Karpas-422 (cell line): ENCODE measurements at places on chromosomes 2 and 18. TPM values are rescaled to one million over a fixed set of nuclear protein-coding genes. Genes with fewer than 3 reads are reported as not detected.

Gene RGPD3
- not detected in 2 replicates for total RNA-seq

Gene FARP2
- total RNA-seq = 30.5 and 40.0 TPM in 2 replicates

Gene SERPINB10
- not detected in 2 replicates for total RNA-seq

Gene REL
- total RNA-seq = 34.6 and 57.0 TPM in 2 replicates

Gene DSG4
- 4.5 and 8.3 TPM in 2 replicates for total RNA-seq

Gene GPR35
- 1.1 and 1.9 TPM in 2 replicates for total RNA-seq

Gene SFXN5
- total RNA-seq = 4.2 and 5.1 TPM in 2 replicates

Gene UGT1A8
- 0.18 TPM in 1 of 2 replicates, not detected in the other for total RNA-seq

Gene UGT1A10
- 0.11 and 0.14 TPM in 2 replicates for total RNA-seq

Gene RAB11FIP5
- 0.14 TPM in 1 of 2 replicates, not detected in the other for total RNA-seq

Gene GRB14
- total RNA-seq = not detected in 2 replicates

Gene SALL3
- total RNA-seq = not detected in 2 replicates

Gene UPP2
- not detected in 2 replicates for total RNA-seq

DNA sequence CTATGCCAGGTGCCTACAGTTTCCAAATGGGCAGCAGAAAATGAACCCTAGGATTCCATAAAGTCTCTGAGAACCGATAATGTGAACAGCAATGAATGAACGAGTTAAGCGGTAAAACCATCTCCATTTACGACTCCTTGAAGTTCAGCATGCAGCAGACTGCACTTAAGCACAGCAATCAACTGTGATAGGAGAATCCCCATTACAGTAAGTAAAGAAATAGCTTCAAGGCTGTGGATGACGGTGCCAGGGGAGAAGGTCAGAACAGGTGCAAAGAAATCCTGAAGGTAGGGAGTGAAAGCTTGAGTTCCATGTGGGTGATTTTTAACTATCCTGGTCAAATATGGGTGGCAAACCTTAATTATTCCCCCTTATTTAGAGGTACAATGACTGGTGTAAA, 444.4 kb downstream of the NCKAP5 start:
- no peaks in the 10 kb centered on the region for H3K27me3 ChIP-seq
- H3K27ac ChIP-seq = no peak overlapping the region
- no peaks in the 10 kb centered on the region for H3K36me3 ChIP-seq
- no peak overlapping the region for H3K4me3 ChIP-seq

GRCh38 chr2:28544922-28545589, 49.2 kb downstream of the PLB1 start:
- no peak for DNase-seq
- no peaks in the 10 kb centered on the region for H3K36me3 ChIP-seq
- no peaks in the 10 kb centered on the region for H3K4me1 ChIP-seq

- no peak overlapping the region for H3K4me3 ChIP-seq
- H3K27me3 ChIP-seq = no peaks in the 10 kb centered on the region
- no peak overlapping the region for H3K27ac ChIP-seq
- no peaks in the 10 kb centered on the region for H3K4me1 ChIP-seq
- H3K36me3 ChIP-seq = no peaks in the 10 kb centered on the region
- no peak for DNase-seq
These were observed 132.9 kb upstream of the HDAC4 start for GRCh38 chr2:239533569-239534316.

- H3K27ac ChIP-seq = no peak overlapping the region
- H3K27me3 ChIP-seq = no peaks in the 10 kb centered on the region
- no peaks in the 10 kb centered on the region for H3K4me1 ChIP-seq
- no peaks in the 10 kb centered on the region for H3K36me3 ChIP-seq
- no peak overlapping the region for H3K4me3 ChIP-seq
These were observed 162.3 kb upstream of the VRK2 start for GRCh38 chr2:57884281-57884680.

DNA sequence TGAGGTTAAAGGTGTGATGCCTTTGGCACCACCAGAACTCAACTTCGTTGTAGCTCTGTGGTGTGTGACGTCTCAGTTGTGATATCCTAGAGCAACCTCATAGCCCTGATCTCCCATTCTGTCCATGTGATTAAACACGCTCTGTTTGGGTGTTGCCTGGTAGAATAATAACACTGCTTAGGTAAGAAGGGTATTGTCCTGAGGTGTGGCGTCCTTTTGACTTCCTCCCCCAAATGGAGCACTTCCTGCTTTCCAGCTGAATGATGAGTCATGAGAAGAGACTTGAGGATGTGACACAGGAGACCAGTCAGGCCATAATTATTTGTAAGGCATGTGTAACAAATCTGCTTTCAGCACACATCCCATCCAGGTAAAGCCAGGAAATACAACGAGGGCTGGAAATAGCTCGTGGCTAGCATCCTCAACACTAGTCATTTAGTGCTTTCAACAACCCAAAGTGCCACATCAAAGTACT, 100.7 kb downstream of the RAPGEF4 start:
- DNase-seq = no peak
- no peak overlapping the region for H3K4me3 ChIP-seq
- no peaks in the 10 kb centered on the region for H3K27me3 ChIP-seq
- H3K36me3 ChIP-seq = no peaks in the 10 kb centered on the region
- no peaks in the 10 kb centered on the region for H3K4me1 ChIP-seq
- no peak overlapping the region for H3K27ac ChIP-seq

DNA sequence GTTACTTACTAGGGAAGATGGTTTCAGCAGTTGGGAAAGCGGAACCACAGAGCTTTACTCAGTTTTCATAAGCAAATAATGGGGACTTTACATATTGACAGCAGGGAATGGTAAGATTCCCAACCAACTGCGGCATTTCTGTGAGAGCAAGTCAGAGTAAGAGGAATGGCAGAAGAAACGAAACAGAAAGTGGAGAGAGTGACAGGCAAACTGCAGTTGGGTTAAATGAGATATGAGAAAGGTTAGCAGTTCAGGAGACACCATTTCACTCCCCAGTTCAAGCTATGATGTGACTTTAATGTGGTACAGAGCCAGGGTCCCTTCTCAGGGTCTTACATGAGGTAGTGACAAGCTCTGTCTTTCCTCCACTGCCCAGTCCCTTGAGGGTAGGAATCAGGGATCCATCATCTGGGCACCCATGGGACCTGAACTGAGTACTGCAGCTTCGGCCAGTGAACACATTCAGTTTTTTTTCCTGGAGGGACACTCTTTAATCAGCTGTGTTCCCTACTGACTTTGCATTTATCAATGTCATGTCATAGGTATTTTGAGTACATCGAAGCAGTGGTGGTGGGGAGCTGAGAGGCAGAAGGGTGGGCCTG, 33.0 kb upstream of the GREB1 start:
- no peak overlapping the region for H3K4me3 ChIP-seq
- DNase-seq = no peak
- no peak overlapping the region for H3K27ac ChIP-seq
- H3K4me1 ChIP-seq = 0 out of 2 replicates have a peak, but pooled peaks cover 4% of the 10 kb centered on the region
- H3K36me3 ChIP-seq = no peaks in the 10 kb centered on the region
- no peaks in the 10 kb centered on the region for H3K27me3 ChIP-seq

GRCh38 chr2:127514485-127514884, 11.8 kb downstream of the IWS1 start:
- H3K36me3 ChIP-seq = peaks cover 12% of the 10 kb centered on the region; the same call in 1 of the 2 replicates
- peaks cover 24% of the 10 kb centered on the region for H3K4me1 ChIP-seq
- H3K27ac ChIP-seq = no peak overlapping the region
- H3K27me3 ChIP-seq = no peaks in the 10 kb centered on the region
- DNase-seq = no peak

- no peak overlapping the region for H3K27ac ChIP-seq
- no peak for DNase-seq
- H3K4me3 ChIP-seq = no peak overlapping the region
- no peaks in the 10 kb centered on the region for H3K27me3 ChIP-seq
- H3K36me3 ChIP-seq = no peaks in the 10 kb centered on the region
These were observed 25.5 kb downstream of the CYRIA start for GRCh38 chr2:16640001-16640700.

DNA sequence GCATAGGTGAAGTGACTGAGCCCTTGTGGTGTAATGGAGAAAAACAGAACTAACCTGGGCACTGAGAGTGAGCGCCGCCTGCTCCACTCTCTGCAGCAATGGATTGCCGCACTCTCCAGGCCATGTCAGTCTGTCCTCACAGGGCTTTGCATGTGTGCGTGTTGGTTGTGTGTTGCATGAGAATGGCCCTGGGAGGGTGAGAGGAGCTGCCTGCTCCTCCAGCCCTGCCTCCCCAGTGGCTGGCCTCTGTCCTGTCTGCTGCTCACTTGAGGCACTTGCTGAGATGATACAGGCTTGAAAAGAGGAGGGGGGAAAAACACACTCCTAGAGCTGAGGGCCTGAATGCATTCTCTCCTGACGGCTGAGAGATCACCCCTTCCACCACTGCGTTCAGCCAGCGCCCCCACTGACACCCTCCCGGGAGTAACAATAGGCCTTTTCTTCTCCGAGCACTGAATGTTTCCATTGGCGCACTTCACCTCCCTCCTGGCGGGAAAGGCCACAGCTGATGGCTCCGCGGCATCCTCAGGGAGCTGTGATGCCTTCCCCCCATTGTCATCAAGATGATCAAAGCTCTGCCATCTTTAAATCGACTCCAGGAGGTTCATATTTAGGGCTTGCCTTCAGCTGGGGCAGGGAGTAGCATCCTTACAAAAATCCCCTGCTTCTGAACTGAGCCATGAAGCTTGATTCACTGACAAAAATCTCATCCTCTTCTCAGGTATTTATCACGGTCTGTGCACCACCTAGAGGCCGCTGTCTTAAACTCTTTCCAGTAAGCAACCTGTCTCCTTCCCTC, 49.9 kb upstream of the DAPL1 start:
- no peak overlapping the region for H3K27ac ChIP-seq
- no peaks in the 10 kb centered on the region for H3K36me3 ChIP-seq
- peak; percentile 65 for DNase-seq
- no peaks in the 10 kb centered on the region for H3K27me3 ChIP-seq
- no peak overlapping the region for H3K4me3 ChIP-seq
- H3K4me1 ChIP-seq = no peaks in the 10 kb centered on the region

GRCh38 chr2:110667071-110667470, 10.8 kb downstream of the BUB1 start:
- H3K27me3 ChIP-seq = no peaks in the 10 kb centered on the region
- no peaks in the 10 kb centered on the region for H3K4me1 ChIP-seq
- DNase-seq = no peak
- H3K36me3 ChIP-seq = peaks cover 82% of the 10 kb centered on the region

DNA sequence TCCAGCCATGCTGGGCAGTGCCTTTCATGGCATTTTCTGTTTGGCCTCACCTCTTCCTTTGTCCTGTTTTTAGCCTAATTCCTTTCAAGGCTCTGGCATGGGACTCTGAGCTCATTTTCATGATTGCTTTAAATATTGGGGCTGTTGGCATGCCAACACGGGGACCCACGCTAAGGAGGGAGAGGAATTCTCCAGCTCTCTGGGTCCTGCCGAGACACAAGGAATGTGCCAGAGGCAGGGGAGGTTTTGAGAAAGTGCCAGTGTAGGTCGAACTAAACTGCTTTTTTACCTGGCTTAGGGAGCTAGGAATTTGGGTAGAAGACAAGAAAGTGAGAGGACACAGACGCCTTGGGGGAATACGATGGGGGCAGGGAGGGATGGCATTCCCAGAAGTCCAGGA, 42.3 kb downstream of the RPL37A start:
- peaks cover 12% of the 10 kb centered on the region for H3K4me1 ChIP-seq
- no peaks in the 10 kb centered on the region for H3K36me3 ChIP-seq
- H3K27me3 ChIP-seq = no peaks in the 10 kb centered on the region
- no peak overlapping the region for H3K27ac ChIP-seq
- DNase-seq = no peak

DNA sequence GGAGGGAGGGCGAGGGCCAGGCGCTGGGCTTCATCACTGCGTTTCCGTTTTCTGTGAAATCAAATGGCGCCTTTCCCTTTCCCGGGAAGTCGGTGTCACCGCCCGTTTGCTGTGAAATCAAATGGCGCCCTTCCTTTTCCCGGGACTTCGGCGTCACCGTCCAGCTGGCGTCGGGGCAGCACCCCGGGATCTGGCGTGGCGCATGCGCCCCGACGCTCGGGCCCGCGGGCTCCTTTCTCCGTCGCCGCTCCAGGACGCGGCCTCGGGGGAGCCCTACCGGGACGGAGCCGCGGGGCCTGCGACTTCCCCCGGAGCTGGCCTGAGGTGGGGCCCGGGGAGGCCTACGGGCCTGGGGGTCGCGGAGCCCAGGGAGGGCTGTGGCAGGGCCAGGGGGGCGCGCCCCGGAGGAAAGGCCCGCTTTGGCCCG, at the start of gene FAM228A:
Gene FAM228A, plus strand, starts transcription at position 203 of the 427 bp plus-strand sequence. CDS start 428 bp downstream, outside the sequence.
- H3K4me3 ChIP-seq = no peak within 1 kb of the TSS
- H3K4me1 ChIP-seq = no peaks in the 10 kb centered on the region
- H3K27ac ChIP-seq = no peak within 1 kb of the TSS
- no peaks in the 10 kb centered on the region for H3K27me3 ChIP-seq
- DNase-seq = no peak

DNA sequence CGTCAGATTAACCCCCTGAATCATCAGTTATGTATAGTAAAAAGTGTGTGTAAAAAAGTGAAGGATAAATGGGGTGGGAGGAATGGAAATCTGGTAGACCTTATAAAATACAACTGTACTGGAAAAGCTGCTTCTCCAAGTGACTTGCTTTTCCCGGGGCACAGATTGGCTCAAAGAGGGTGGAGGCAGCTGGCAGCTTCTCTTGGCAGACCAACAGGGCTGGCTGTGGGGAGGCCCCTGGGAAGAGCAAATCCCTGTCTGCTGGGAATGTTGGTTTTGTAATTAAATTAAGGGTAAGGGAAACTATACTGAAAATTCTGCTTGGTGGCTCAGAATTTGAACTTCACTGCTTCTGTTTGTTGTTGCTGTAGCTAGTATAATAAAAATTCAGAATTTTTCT, 154.2 kb upstream of the DLX2 start:
- no peak overlapping the region for H3K27ac ChIP-seq
- no peak for DNase-seq
- no peaks in the 10 kb centered on the region for H3K27me3 ChIP-seq
- H3K36me3 ChIP-seq = no peaks in the 10 kb centered on the region

DNA sequence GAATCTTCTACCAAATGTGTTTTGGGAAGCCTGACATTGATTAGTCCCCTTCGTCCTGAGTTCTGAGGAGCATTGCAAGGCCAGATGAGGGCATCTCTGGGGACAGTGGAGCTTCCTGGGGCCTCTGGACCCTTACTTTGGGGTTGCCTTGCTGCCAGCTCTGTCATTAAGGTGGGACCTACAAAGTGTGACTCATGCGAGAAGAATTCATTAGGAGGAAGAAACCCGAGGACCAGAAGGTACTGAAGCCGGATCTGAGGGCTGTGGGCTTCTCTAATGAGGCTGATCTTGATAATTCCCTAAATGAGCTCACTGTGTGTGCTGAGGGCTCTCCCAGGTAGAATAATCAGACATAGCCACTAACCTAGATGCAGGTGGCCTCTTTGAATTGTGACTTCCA, 695 bp upstream of the SCYGR2 start:
- no peak overlapping the region for H3K4me3 ChIP-seq
- no peaks in the 10 kb centered on the region for H3K36me3 ChIP-seq
- H3K27me3 ChIP-seq = no peaks in the 10 kb centered on the region
- H3K27ac ChIP-seq = no peak overlapping the region

DNA sequence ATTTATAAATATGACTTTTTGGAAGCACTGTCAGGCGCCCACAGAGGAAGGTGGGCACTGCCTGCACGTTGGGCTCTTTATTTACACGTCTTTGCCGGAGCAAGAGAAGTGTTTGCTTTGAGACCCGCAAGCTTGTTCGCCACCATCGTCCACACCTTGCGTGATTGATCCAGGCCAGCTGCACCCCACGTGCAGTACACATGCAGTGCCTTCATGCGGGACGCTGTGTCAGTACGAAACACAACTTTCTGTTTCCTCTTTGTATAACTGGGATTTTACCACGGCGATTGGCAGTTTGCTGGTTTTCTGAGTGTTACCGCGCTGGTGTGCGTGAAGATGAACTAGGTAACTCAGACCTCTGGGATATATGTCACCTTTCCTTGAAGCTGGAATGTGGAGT, 571.0 kb upstream of the SALL3 start:
- DNase-seq = no peak
- H3K36me3 ChIP-seq = no peaks in the 10 kb centered on the region
- no peak overlapping the region for H3K4me3 ChIP-seq
- H3K27me3 ChIP-seq = no peaks in the 10 kb centered on the region
- no peak overlapping the region for H3K27ac ChIP-seq
- H3K4me1 ChIP-seq = no peaks in the 10 kb centered on the region
